HFFc6 (cell line): ENCODE measurements at places on chromosomes 6 and 20.

GRCh38 chr6:3712827-3713665, 38.5 kb downstream of the PXDC1 start:
- DNase-seq = no peak

DNA sequence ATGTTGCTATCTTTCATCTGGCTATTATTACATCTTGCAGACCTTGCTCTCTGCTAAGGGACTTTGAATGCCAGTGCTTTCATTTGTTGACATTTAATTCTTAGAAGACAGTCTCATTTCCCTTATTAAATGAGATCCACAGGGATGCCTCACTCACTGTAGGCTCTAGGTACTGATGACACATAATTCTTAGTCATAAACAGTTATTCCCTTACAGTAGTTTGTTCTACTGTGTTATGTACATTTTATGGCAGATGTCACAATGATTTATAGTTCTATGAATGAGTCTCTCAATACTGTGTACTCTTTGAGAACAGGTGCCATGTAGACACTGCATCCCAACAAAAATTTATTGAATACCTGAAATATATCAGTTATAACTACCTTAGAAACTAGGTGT, 70.3 kb downstream of the FAM83B start:
- DNase-seq = peak; percentile 50

DNA sequence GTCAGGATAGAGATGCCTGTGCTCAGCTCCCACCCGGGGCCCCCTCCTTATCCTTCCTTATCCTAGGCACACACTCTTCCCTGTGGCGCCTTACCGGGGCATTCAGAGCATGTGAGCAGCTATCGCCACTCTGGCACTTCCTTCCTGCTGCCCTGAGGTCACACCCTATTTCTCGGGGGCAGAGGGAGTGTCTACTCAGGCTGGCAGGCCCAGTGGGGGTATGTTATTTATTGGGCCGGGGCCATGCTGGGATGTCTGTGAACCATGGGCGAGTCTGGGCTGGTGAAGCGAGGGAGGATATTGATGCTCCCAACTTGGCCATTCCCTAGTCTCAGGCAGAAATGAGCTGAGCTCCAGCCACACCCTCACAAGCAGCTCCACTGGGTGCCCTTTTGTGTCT, 3.9 kb upstream of the LY6G6D start:
- DNase-seq = no peak

- DNase-seq = peak; percentile 73
Observed at GRCh38 chr6:30814146-30815040, 69.9 kb upstream of the DDR1 start.

DNA sequence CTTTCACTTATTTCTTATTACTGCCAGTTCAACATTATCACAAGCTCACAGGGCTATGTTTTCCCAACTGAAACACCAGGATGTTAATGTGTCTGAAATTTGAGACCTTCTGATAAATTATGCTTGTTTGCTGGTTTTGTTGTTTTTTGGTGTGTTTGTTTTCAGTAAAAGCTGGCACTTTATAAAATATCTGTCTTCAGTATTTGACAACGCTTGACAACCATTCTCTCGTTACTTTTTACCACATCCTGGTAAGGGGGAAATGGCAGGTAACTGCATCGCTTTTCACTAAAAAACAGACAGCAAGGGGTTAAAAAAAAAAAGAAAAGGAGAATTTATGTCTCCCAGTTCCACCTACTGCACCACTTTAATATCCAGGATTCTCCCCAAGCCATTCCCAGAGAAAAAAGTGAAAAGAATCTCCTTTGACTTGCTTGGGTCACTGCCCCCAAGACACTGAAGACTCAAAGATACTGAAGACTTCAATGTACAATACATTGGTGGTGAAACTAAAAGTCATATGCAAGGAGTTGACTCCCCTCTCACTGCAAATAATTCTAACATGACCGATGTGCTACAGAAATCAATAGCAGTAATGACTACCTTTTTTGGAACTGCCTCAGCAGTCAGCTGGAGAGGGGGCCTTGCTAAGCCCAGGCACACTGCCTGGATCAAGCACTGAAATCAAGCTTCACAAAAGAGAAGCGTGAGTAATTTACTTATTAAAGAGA, 88.9 kb downstream of the HIVEP2 start:
- no peak for DNase-seq

DNA sequence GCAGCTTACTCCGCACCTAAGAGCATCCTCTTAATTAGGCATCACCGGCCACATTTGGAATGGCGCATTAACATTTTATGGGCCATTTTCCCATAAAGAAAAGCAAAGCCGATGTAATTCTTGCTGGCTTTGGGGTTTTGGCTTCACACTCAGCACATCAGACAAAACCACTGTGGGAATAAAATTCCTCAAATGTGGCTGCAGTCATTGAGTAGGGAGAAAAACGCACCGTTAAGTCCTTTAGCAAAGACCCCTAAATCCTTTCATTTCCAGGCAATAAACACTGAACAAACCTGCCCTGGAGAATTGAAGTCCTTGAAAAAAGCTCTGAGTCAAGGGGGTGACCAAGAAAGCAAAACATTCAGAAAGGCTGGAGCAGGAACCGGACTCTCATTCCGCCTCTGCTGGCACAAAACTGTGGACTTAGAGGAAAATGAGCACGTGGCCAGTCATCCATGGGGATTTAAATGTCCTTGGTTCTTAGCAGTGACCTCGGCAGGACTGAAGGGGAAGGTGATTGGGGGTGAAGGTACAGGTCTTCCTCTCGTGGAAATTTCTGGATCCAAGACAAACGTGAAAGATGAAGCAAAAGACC, 102.9 kb downstream of the CDH4 start:
- DNase-seq = no peak

DNA sequence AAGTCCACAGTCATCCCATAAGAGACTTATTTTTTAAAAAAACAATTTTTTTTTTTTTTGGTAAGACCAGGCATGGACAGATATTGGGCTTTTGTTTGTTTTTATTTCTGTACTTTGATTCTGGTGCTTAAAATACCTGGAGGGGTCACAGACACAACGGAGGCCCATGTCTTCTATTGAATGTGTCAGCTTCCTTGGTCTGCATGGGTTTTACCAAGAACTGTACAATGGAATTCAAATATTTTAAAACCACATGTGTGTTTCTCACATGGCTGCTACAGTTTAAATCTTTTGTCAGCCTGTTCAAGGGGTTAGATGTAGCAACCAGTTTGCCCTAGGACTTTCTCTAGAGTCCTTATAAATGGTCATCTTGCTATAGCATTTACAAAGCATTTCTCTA, 139.8 kb downstream of the SOX4 start:
- DNase-seq = no peak

DNA sequence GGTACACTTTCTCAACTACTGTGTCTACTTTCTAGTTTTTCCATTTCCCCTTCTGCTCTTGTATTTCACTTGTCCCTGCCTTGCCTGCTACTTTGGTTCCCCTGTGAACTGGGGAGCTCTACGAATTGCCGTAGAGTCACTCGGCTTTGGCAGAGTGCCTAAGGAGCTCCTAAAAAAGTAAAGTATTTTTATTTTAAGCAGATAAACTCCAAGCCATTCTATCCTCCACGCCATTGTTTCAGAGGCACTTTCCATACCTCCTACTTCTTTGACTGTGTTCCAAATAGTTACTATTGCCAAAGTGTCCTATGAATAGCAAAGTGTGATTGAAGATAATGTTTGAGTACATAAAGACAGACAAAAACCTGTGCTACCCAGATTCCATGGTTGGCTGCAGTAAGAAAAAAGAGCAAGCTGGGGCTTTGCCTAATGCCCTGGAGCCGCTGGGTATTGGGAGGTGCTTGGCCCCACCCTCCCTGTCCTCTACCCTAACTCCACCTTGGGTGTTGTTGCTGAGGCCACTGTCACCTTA, 5.1 kb upstream of the MBOAT1 start:
- no peak for DNase-seq

GRCh38 chr20:35006009-35006408, 50.3 kb downstream of the MYH7B start:
- no peak for DNase-seq

GRCh38 chr6:92723390-92723931, 695.9 kb downstream of the EPHA7 start:
- DNase-seq = no peak

DNA sequence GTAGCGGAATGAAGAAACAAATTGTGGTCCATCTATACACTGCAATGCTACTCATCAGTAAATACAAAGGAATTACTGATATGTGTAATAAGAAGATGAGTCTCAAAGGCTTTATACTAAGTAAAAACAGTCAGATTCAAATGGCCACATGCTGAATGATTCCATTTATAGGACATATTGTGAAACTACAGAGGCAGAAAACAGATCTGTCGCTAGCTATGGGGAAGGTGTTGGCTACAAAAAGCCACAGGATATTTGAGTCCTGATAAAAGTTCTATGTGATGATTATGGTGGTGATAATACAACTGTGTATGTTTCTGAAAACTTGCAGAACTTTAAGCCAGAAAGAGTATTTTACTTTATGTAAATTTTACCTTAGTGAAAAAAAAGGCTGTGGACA, 313.2 kb downstream of the HDGFL1 start:
- DNase-seq = no peak

GRCh38 chr20:8127553-8128255, 4.4 kb upstream of the PLCB1 start:
- no peak for DNase-seq

DNA sequence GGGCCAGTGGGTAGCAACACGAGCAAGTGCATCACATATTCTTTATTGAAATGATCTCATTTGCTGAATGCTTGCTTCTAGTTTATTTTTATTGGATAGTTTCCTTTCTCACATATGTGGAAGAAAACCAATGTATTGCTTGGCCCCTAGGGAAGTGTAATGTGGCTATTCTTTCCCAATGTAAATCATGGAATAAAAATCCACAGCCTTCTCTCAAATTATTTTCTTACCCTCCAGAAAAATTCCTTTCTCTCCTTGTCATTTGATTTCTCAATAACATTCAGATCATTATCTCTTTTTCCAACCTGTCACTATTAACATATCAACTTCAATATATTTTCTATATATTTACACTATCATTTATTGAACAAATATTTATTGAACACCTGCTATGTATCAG, 51.9 kb upstream of the PTPRK start:
- DNase-seq = no peak

DNA sequence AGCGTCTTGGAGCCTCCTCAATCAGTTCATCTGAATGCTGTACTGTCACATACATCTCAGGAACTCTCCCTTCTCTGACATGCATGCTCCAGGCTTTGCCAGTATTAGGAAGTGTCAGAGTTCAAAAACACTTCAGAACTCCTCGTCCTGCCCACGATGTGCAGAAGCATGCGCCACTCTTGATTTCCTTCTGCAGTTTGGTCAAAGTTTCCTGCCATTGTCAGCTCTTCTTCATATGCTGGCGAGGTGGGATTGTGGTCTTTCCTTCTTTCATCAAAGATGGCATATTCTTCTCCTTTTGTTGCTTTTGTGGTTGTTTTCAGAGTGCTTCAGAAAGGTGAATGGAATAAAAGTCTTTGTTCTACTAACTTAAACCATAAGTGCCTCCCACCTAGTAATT, 21.0 kb downstream of the SLC13A3 start:
- DNase-seq = no peak

DNA sequence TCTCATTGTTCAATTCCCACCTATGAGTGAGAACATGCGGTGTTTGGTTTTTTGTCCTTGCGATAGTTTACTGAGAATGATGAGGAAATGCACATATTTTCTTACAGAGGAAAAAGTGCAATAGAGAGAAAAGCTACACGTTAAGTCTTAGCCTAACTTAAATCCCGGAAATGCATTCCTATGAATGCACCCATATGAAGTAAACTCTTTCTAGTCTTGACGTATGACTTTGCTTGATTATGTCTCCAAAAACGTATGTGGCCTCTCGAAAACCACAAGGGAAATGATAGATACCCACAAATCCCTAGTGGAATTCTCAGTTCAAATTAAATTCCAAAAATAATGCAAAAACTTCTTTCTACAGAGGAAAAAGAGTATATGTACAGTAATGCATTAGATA, 90.7 kb upstream of the SASH1 start:
- DNase-seq = no peak

DNA sequence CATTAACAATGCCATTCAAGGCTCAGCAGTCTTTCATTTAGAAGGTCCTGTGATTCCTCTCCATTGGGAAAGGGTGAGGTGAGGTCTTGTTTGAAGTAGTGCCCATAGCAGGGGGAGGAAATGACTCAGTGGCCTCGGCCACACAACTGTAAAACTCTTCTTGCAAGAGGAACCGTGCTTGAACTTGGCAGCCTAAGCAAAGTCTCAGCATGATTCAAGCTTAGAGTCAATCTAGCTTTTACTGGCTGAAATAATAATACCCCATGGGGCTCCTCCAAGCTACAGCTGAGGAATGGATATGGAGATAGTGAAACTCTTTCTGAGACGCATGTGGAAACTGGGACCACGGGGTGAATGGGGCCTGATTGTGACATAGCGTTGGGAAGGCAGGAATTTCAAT, 428.2 kb downstream of the BMP2 start:
- no peak for DNase-seq

DNA sequence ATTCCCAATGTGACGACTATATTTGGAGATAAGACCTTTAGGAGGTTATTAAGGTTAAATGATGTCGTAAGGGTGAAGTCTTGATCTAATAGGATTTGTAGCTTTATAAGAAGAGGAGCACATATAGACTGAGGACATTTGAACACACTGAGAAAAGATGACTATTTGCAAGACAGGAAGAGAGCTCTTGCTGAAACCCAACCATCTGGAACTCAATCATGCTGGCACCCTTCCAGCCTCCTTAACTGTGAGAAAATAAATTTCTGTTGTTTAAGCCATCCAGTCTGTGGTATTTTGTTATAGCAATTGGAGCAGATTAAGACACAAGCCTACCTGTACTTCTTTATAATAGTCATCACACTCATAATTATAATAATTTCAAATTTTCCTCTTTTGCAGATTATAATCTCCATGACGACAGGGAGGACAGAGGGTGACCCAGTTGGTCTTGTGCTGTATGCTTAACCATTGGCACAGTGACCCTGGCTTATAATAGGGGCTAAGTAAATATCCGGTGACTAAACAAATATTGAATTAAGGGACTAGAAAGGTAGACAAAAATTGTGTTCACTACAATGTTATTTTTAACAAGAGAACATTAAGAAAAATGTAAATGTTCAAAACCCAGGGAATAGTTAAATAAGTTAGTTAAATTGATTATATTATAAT, 206.4 kb upstream of the HDDC2 start:
- DNase-seq = no peak

DNA sequence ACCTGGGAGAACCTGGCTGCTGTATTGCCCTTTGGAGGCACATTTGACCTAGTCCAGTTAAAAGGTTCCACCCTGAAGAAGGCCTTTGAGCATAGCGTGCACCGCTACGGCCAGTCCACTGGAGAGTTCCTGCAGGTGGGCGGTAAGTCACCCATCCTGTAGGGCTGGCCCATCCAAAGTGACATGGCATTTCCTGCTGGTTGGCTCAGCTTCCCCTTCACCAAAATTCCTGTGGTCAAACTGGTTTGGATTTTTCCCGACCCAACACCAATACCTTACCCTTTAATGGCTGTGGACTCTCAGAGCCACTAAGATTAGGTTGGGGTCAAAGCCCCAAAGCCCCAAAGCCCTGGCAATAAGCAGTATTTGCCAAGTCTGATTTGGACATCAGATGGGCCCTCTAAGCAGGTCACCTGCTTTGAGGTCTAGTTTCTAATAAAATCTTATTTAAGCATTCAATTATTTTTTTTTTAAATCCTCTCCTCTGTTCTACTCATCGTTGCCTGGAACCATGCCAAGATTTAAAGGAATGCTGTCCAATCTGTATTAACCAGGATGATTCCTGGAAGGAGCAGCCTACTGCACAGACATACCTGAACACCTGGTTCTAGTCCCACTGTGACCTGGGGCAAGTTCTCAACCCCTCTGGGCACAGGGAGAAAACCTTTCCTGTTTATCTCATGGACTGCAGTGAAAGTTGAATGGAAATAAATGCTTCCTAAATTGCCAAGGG, 40.8 kb downstream of the NT5E start:
- DNase-seq = peak; percentile 44

- no peak for DNase-seq
Observed at GRCh38 chr20:664576-664975, 11.0 kb downstream of the SCRT2 start.
